ENCODE measurements at places on chromosomes 11 and 22.

- peak; percentile 33 for DNase-seq
Measured at GRCh38 chr22:42621505-42622002, 6.9 kb upstream of the POLDIP3 start.

- no peak for DNase-seq
Measured at GRCh38 chr11:105935791-105936190, 86.2 kb downstream of the MSANTD4 start.

GRCh38 chr11:118868659-118869058 is 15.0 kb upstream of the CXCR5 start:
- no peak for DNase-seq

DNA sequence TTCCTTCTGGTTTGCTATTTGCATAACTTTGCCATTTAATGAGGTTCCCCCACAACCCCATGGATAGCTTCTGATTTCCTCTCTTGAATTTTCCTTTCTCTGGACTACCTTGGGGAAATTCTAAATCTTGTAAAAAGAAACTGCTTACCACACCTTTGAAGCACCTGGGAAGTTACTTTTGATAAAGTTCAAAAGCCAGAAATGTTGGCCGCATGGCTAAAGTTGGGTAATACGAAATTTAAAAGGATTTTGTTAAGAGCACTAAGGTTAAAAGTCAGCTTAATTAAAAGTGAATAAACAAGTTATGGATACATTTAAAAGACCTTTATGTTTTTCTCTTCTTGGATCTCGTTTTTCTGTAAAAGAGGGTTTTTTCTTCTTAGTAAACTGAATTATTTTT is 5.5 kb downstream of the CASP4 start:
- DNase-seq = no peak

DNA sequence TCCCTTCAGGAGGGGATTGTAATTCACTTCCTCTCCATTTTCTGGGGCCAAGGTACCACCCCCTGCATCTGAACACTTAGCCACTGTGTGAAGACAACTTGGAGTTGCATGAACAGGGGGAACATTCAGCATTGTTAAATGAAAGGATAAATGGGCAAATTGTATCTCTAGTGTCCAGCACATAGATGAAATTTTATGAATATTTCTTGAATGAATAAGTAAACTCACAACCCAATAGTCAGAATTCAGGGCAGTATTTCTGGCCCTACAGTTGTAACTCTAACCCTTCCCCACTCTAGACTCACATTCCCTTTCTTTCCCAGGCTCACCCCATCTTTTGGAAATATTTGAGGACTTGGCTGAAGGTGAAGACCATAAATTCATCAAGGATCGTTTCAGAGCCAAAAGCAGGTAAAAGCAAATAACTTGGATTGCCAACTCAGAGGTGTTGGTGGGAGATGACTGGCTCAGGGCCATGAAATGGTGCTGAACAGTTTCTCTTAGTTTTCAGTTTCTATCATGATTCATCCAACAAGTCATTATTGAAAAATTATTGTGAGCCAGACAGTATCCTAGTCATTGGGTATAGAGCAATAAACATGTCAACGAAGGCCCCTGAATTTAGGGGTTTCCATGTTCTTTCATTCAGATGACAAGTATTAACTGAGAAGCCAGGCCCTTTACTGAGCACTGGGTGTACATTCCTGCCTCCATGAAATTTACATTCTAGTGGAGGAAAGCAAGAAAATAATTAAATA is 33.3 kb upstream of the ZC3H12C start:
- no peak for DNase-seq

- DNase-seq = no peak
Measured at GRCh38 chr11:134264966-134265764, 11.0 kb upstream of the GLB1L3 start.

- DNase-seq = no peak
Measured at GRCh38 chr11:27111896-27112295, 71.3 kb downstream of the BBOX1 start.

GRCh38 chr22:33572086-33572485 is 348.2 kb downstream of the LARGE1 start:
- no peak for DNase-seq

DNA sequence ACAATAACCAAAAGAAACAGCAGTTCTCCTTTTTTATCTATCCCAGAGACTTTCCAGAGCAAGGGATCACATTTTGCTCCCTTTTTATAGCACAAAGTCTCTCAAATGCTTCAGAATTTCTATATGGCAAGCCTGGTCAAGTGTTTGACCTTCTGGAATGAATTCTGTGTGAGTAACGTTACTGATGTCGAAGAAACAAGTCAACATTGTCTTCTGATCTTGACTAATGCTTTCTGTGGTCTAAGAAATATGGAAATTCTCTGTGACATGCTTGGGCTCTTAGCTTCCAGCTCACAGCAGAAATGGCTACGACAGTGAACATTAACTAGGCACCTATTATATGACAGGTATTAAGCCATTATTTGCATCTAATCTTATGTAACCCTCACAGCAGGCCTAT is 411.7 kb downstream of the CADM1 start:
- DNase-seq = no peak

DNA sequence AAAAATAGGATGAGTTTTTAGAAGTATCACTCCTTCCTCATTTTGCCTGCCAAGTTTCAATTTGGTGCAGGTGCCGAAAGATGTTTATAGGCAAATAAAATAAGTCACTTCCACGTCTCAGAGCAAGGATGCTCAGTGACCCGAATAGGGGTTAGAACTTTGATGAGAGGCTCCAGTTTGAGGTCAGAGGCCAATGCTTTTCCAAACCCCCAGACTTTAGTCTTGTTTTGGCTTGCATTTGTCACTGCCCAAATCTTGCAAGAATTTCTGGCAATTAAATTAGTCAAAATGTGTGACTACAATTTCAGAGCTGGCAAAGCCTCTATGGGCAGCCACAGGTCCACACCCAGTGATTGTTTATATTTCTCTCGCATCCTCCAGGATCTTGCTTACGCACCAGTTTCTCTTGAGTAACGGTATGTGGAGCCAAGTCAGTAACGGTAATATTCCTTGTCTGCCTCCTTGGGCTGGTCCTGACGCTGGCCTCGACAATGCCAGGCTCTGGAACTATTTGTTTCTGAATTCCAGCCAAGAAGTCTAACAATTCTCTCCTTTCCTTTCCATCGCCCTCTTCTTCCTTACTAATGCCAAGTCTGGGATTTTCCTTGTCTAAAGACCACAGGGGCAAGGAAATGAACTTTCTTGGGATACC is 9.9 kb upstream of the NUP160 start:
- no peak for DNase-seq

DNA sequence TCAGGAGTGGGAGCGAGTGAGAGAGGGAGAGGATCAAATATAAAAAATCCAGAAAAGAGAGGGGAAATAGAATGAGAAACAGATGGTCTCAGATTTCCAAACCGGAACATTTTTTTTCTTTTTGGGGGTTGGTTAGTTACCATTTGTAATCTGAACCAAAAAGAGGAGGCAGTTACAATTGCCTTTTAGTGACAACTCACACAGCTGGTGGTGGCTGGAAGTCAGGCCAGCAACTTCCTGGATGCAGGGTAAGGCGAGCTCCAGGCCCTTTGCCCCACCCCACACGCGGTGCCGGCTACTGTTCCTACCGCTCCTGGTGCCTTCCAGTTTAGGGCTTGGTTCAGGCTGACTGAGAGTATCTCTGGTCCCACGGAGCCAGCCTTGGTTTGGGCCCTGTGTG is 21.0 kb upstream of the UBASH3B start:
- no peak for DNase-seq

DNA sequence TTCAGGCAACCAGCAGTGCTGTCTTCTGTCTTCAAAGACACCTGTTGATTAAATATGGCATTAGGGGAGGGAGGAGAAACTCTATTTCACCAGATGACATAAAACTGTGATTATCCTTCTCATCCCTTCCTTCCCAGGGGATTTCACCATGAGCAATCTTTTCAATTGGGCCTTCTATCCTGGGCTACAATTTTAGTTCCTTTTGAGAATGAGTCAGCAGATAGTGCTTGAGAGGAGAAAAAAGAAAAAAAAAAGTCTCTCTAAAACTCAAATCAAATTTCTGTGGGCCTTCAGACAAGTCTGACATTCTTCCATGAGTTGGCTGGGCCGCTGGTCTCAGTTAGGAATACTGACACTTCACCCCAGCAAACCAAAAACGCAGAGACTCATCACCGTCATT is 7.2 kb downstream of the FLI1 start:
- DNase-seq = no peak

DNA sequence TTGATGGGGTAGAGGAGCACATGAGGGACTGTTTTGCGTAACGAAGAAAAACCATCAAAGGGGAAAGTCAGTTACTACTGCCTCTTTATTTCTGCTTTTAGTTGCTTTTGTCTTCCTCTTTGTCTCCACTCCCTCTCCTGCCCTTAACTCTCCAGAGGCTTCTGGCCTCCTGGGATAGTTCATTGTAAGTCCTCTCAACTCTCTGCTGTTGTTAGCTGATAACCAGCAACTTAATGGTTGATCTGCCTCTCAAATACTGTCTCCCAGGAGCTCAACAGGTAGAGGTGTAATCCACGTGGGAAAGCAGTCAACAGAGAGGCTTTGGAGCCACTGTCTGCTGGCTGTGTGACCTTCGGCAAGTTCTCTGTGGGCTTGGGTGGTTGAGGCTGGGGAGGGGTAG is 47.3 kb downstream of the CCDC81 start:
- no peak for DNase-seq

- no peak for DNase-seq
Measured at GRCh38 chr11:63599211-63600122, 14.8 kb downstream of the PLAAT3 start.

DNA sequence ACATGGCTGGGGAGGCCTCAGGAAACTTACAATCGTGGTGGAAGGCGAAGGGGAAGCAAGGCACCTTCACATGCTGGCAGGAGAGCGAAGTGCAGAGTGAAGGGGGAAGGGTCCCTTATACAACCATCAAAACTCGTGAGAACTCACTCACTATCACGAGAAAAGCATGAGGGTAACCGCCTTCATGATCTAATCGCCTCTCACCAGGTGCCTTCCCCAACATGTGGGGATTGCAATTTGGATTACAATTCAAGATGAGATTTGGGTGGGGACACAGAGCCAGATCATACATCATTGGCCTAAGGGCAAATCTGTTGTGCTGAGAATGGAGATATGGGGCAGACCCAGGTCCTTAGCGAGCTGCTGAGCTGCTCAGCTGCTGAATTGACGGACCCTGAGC is 13.1 kb downstream of the C1QTNF6 start:
- DNase-seq = no peak

GRCh38 chr11:128095466-128095981 is 491.8 kb downstream of the ETS1 start:
- no peak for DNase-seq

GRCh38 chr11:130813638-130814037 is 102.6 kb downstream of the SNX19 start:
- no peak for DNase-seq

GRCh38 chr11:76495019-76495418 is 50.2 kb downstream of the EMSY start:
- no peak for DNase-seq

- DNase-seq = no peak
Measured at GRCh38 chr11:31957674-31958073, 133.2 kb upstream of the RCN1 start.

DNA sequence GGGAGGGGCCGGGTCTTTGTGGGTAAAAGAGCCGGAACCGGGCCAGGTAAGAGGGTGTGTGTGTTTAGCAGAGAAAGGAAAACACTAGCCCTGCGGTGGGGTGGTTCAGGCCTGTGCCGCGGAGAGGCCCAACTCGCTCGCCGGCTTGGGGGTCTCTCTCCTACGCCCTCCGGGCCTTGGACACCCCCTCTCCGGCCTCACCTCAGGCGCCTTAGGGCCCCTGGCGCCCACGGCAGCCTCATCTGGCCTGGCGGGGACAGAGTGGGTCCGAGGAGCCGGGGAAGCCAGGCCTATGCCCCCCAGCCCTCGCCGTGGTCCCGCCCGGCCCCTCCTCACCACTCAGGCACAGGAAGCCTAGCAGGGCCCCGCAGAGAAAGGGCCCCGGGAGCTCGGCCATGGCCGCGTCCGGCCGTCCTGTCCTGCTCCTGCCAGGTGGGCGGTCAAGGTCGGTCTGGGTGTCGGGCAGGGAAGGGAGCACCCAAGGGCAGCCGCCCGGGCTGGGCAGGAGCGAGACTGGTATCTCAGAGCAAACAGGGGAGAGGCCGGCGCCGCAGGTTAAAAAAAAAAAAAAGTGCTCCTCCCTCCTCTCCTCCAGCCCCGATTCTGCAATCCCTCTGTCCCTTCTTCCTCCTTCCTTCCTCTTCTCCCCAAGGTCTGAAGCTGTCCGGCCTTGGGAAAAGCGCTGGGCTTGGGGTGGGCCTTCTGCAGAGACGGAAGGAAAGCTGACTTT is at the start of gene VSIG2:
Gene VSIG2 (minus strand): TSS at position 515 of the 730 bp plus-strand sequence. CDS start 118 bp downstream, at position 397.
- no peak for DNase-seq

DNA sequence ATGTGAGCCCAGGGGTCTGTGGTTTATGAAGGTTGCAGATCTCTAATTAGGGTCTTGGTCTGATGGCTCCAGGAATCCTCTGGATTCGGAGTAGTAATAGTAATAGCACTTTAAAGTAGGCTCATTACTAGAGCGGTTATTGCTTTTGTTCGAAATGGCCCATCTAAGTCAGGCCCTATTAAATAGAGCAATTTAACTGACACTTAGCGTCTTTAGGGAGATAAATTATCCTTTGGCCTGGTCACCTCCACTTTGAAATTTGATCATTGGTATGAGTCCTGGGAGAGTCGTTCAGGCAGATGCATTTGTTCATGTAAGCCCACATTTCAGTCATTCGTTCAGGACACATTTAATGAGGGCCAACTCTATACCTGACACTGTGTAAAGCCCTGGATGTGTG is 54.8 kb downstream of the LDLRAD3 start:
- DNase-seq = no peak

DNA sequence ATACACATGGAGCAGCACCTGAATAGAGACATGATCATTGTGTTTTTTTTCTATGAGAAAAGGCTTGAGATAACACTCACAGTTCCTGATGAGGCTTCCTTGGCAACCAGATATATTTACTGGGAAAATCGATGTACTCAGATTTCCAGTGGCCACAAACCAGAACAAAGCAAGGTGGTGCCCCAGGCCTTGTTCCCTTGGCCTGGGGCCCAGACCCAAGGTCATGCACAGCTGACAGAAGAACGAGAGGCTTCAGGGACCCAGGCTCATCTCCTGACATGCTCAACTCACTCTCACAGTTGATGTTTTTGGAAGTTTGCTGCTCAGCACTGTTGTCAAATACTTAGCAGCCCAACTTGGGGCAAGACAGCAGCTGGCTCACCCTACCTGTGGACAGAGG is 281.8 kb downstream of the NTM start:
- DNase-seq = no peak

DNA sequence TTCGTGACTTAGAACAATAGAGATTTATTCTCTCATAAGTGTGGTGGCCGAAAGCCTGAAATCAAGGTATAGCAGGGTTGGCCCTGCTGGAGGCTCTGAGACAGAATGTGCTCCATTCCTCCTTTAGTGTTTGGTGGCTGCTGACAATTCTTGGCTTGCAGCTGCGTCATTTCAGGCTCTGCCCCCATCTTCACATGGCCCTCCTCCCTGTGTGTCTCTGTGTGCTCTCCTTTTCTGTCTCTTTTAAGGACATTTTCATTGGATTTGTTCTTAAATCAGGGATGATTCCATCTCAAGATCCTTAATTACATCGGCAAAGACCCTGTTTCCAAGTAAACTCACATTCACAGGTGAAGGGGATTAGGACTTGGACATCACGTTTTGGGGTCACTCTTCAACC is 10.2 kb upstream of the APOL6 start:
- DNase-seq = no peak

All from stimulated activated CD8-positive, alpha-beta memory T cell treated with anti-CD3 and anti-CD28 coated beads, Interleukin-4, amount 100 ng/mL, for 24 hours (primary cell).